ENCODE measurements at places on chromosomes 11 and 22.

DNA sequence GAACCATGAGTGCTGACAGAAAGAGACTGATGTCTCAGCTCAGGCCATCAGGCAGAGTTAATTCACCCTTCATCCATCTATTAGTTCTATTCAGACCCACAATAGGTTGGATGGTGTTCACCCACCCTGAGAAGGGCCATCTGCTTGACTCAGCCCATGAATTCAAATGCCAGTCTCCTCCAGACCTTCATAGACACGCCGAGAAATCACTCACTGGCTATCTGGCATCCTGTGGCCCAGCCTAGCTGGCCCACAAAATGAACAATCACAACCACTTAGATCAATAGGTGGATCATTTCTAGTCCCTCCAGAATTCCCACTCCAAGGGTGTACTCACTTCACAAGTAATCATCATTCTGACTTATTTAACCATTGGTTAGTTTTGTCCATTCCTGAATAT is 58.2 kb downstream of the MYEOV start:
- no peak for DNase-seq

DNA sequence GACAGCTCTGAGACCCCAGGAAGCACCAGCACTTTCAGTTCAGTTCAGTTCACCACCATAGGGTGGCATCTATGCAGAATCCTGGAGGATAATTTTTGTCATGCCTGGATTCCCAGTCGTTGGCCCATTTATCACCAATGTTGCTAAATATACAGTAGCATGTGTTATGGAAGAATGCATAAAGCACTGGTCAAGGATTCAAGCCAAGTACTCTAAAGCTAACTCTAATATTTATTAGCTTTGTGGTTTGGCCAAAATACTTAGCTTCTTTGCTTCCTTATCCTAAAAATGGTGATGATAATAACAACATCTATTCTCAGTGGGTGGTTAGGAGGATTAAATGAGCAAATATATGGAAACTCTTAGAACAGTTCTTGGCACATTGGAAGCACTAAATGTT is 294.7 kb upstream of the ZC3H12C start:
- DNase-seq, result no peak

DNA sequence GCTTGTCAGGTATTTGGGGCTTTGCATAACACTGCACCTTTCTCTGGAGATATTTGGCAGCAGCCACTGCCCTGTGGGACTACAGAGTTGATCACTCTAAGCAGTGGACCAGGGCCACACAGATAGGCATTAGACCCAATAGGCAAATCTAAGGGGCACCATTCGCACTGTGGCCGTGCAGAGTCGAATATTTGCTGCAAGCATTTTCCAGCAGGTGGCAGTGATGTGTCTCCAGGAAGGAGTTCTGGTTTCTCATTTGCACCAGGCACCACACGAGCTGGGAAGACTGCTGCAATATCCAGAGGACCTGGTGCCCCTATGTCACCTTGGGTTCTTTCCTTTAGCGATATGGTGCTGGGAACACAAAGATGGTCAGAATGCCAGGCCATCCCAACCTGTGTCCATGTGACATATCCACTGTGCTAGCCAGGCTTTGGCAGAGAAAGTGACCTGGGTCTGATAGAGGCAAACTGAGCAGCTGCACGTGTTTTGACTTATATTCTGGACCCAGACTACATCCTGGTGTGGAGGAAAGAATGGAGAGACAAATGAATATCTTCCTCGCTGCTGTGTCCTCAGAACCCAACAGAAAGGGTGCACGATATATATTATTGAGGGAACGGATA is 318.7 kb downstream of the BUD13 start:
- DNase-seq, result no peak

DNA sequence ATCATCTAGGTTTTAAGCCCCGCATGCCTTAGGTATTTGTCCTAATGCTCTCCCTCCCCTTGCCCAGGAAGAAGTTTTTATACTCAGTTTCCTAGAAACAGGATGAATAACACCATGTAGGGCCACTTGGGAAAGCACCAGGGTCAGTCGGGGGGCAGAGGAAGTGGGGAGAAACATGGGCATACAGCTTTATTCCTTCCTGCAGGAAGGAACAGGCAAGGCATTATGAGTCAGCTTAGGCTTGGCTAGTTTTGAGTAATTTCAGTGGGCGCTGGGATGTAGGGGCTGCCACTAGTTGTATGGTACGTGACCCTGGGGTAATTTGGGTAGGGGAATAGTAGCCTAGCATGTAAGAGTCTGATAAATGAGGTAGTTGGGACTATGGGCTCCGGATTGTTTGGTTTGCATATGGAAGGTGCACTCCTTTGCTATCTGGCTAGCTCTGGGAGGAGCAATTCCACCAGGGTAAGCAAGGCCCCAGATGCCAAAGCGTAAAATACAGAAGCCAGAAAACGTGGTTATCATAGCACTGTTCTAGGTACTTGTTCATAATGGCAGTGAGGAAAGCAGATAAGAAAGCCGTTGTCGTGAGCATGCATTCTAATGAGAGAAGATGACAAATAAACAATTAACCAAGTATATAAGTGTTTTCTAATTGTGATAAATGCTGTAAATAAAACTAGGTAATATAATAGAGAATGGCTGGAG is 24.8 kb downstream of the ACER3 start:
- peak; percentile 5 for DNase-seq

DNA sequence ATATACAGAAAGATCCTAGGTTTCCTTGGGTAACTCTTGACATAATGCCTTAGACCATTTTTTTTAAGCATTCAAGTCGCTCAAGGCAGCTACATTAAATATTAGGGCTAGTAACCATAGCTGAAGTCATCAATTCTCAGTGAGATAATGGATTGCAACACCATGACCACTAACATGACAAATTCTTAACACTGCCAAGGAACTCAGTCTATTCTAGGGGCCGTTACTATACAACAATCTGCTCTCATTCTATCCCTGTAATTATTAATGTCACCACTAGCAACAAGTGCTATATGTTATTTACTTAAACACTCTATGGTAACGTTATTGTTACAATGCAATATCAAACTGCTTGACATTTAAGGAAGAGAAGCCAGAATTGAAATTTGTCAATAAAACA is 3.2 kb upstream of the STK33 start:
- DNase-seq, result peak; percentile 66

GRCh38 chr22:21938906-21939305 is 13.7 kb downstream of the PPM1F start:
- no peak for DNase-seq

DNA sequence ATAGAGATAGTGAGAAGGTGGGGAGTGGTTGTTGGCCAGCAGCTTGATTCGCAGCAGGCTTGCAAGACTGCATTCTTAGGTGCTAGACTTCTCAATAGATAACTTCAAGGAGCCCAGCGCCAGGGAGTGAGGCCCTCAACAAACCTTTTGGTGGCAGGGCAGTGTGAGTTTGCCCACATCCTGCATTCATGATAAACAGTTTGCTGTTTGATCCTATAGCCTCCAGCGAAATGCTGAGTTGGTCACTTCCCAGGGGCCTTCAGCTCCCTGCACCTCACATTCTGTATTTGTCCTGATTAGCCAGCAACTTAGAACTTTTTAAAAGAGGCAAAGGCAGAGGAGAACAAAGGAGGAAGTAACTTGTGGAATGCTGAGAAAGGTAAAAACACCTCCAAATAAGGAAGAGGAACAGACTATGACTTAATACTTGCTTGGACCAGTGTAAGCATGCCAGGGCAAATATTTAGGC is 25.1 kb downstream of the OR10A6 start:
- DNase-seq, result no peak

GRCh38 chr22:27610863-27611786 is 190.4 kb downstream of the MN1 start:
- no peak for DNase-seq

GRCh38 chr11:3959015-3959902 is 103.8 kb downstream of the STIM1 start:
- peak; percentile 90 for DNase-seq

- no peak for DNase-seq
These were observed 87.8 kb upstream of the DRD2 start for GRCh38 chr11:113562981-113563461.

- DNase-seq, result peak; percentile 24
These were observed 7.1 kb downstream of the ABCG4 start for GRCh38 chr11:119155733-119156492.

- peak; percentile 81 for DNase-seq
These were observed 395.7 kb downstream of the MN1 start for GRCh38 chr22:27405672-27406388.

GRCh38 chr11:105298174-105298573 is 158.6 kb upstream of the CARD18 start:
- DNase-seq, result no peak

- no peak for DNase-seq
These were observed 4.6 kb downstream of the PDGFD start for GRCh38 chr11:104159356-104159755.

- DNase-seq, result no peak
These were observed 28.1 kb downstream of the TENM4 start for GRCh38 chr11:79412761-79413160.

DNA sequence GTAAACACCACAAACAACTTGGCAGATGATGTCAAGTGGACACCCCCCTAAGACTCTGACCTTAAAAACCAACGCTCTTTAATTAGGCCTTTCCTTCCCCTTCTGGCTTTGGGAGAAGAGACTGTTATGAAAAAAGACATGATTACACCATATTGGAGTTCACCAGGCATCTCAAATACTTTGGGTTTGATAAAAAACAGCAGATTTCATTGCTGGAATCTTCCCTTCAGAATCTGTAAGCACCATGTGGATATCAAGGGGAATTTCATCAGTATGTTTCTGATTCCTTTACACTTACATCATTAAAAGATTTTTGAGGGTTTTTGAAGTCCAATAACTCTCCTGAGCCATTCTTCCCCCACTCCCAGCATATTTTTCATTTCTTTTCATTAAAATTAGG is 85.6 kb downstream of the KIRREL3 start:
- DNase-seq, result peak; percentile 50

GRCh38 chr11:105236664-105237063 is 97.1 kb upstream of the CARD18 start:
- no peak for DNase-seq

DNA sequence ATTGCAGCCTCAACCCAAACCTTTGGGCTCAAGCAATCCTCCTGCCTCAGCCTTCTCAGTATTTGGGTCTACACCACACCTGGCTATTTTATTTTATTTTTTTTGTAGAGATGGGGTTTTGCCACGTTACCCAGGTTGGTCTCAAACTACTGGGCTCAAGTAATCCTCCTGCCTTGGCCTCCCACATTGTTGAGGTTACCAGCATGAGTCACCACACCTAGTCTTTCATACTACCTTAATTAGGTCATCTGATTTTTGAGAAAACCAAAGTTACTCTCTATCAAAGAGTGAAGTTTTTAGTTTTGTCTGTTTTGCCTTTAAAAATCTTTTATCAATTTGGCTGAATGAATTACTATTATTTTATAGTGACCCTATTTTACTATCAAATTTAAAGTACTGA is 335.6 kb upstream of the LRRC4C start:
- DNase-seq, result no peak

DNA sequence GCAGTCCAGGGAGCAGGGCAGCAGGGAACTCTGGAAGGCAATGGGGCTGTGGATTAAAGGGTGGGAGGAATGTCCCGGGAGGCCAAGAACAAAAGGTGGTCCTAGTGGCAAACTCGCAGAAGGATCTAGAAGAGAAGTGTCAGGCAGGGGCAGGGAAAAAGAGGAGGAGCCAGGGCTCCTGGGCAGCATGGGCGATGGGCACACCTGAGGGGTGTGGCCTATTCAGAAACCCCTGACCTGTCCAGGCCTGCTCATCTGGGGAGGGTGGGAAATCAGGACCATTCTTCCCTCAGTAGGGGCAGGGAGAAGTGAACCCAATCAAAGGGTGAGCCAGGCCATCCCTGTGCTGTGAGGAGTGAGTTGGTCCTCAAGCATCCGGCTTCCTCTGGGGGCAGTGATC is 108.6 kb downstream of the TRIM29 start:
- no peak for DNase-seq

DNA sequence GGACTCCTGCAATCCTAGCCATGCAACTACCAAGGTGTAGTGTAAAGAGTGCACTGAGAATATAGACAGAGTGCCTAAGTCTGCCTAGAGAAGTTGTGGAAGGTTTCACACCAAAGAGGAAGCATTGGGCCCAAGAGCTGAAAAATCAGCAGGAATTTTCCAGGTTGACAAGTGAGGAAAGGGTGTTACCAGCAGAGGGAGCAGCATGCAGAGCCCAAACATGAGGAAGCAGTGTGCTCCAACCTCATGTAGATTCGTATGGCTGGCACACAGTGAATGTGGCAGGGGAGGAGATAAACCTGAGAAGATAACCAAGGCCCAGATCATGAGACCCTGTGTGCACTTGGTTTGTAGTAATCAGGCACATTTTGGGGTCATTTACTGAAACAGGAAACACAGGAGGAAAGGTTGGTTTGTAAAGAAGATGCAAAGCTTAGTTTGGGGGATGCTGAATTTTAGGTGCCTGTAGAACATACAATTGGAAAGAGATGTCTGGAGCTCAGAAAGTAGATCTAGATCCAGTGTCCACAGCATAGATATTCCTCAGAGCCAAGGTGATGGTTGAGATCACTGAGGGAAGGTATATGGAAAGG is 1.7 kb downstream of the HPX start:
- peak; percentile 73 for DNase-seq

DNA sequence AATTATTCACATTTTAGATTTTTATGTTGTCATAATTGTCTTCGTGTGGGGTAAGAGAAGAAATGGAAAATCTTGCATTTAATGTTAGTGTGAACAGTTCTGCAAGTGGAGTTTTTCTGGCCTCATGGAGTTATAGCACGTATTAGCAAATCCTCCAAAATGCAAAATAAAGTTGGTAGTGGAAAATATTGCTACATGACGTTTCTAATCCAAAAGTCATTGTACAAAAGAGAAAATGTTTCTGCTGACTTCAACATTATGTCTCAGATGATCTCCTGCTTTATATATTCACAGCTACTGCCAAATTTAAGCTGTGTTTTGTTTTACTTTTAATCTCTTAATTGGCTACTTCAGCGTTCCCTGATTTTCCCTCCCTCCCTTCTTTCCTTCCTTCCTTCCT is 1804.0 kb upstream of the RAG2 start:
- no peak for DNase-seq
